ENCODE measurements at places on chromosomes 7 and 10. TPM values are rescaled to one million over a fixed set of nuclear protein-coding genes. Genes with fewer than 3 reads are reported as not detected.

- H3K4me1 ChIP-seq = peaks cover 38% of the 10 kb centered on the region
- H3K27me3 ChIP-seq = no peaks in the 10 kb centered on the region
- no peak for DNase-seq
- H3K4me3 ChIP-seq = peak overlapping the region; percentile 74
- H3K27ac ChIP-seq = peak overlapping the region; percentile 81
Measured at GRCh38 chr10:5888351-5888750, 1.3 kb downstream of the ANKRD16 start.

DNA sequence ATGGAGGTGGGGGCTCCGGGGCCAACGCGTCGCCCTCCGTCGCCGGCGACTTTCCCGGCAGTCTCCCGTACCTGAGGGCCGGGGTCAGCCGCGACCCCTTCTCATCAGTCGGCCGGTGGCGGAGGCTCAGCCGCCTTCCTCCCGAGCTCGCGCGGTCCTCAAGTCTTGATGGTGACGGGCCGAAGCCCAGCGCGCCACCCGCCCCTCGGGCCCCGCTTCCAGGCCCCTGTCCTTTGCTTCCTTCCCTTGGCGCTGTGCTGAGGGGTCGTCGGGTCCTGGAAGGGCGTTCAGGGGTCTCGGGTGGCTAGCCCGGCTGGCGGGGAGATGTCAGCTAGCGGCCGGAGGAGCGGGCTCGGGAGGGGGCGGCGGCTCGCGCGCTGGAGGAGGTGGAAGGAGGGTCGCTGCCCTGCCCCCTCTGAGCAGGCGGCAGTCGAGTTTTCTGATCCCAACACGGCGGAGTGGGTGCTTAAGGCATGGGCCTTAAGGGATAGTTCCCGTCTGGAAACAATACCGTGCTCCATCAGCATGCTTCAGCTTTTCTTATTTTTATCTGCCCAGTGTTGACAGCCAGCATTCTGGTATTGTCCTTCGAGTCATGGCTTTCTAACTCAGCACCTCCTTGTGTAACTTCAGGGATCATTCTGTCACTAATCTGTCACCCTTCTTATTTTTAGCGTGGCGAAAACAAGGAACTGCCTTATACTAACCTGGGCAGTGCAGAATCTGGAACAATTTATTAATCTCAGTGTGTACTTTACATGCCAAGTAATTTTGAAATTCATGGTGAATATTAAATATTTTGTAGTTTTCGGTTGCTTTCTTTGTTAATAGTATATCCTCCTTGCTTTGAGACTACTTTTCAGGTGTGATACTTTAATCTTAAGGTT lies 748 bp downstream of the PHTF2 start:
- peak; percentile 57 for DNase-seq
- H3K4me1 ChIP-seq = peaks cover 59% of the 10 kb centered on the region
- H3K36me3 ChIP-seq = peaks cover 1% of the 10 kb centered on the region
- peak overlapping the region; percentile 96 for H3K4me3 ChIP-seq
- peak overlapping the region; percentile 83 for H3K27ac ChIP-seq

DNA sequence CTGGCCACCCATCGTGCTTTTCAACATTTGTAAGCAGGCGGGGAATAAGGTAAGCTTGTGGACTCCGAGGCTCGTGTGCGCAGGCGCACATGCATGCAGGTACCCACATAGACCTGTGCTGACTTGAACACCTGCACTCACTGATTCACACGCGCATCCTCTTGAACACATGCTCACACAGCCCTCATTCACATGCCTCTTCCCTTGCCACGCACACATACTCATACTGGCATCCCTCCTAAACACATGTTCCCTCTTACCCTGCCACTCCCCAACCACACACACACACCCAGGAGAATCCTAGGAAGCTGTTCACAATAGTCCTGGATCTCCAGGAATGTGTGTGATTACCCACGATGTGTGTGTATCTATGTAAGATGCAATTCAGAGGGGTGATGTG lies 44.1 kb upstream of the LBX1 start:
- DNase-seq = no peak
- no peaks in the 10 kb centered on the region for H3K4me1 ChIP-seq
- no peak overlapping the region for H3K27ac ChIP-seq
- no peaks in the 10 kb centered on the region for H3K36me3 ChIP-seq
- no peak overlapping the region for H3K4me3 ChIP-seq
- peaks cover 6% of the 10 kb centered on the region for H3K27me3 ChIP-seq

DNA sequence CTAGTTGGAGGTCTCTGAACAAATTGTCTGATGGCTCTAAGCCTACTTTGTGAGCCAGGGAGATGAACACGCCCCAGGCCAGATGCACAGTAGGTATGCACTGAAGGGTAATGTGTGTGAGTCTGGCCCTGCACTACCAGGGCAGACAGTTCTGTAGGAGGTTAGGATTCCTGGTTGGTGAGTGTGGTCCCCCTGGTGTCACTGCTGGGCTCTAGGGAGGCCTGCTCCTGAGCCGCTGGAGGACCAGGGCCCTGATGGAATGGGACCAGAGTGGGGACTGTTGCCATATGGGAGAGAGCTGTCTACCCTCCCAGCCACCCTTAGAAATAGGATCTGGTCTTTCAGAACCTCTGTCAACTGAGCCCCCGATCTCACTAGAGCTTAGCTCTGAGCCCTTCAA lies 42.0 kb downstream of the CDH23 start:
- H3K27ac ChIP-seq = no peak overlapping the region
- H3K36me3 ChIP-seq = no peaks in the 10 kb centered on the region
- no peak for DNase-seq
- H3K4me3 ChIP-seq = no peak overlapping the region
- no peaks in the 10 kb centered on the region for H3K4me1 ChIP-seq
- no peaks in the 10 kb centered on the region for H3K27me3 ChIP-seq

GRCh38 chr10:103204353-103205255 lies 11.5 kb upstream of the NT5C2 start:
- no peak overlapping the region for H3K4me3 ChIP-seq
- H3K27me3 ChIP-seq = no peaks in the 10 kb centered on the region
- DNase-seq = no peak
- no peaks in the 10 kb centered on the region for H3K4me1 ChIP-seq
- no peaks in the 10 kb centered on the region for H3K36me3 ChIP-seq

DNA sequence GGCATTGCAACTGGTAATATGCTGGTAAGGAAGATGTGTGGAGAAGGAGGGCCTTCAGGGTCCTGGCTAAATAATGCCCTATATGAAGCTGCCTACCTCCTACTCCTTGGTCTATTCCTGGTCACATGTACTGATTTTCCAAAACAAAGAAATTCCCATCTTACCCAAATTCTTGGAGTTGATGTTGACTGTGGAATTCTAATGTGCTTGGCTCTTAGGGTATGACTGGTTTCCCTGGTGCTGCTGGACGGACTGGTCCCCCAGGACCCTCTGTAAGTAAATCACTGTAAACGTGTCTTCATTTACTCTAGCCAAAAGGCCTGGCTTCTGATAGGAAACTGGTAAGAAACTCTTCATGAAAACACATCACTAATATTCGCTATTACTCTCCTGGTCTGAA lies 27.0 kb downstream of the COL1A2 start:
- no peaks in the 10 kb centered on the region for H3K4me1 ChIP-seq
- DNase-seq = no peak
- H3K4me3 ChIP-seq = no peak overlapping the region
- H3K27ac ChIP-seq = no peak overlapping the region

- no peak for DNase-seq
- H3K4me3 ChIP-seq = no peak overlapping the region
- H3K36me3 ChIP-seq = no peaks in the 10 kb centered on the region
- H3K27ac ChIP-seq = no peak overlapping the region
- H3K27me3 ChIP-seq = no peaks in the 10 kb centered on the region
Measured at GRCh38 chr7:126715076-126715475, 537.7 kb downstream of the GRM8 start.

GRCh38 chr7:133575726-133576440 lies 323.0 kb downstream of the EXOC4 start:
- no peaks in the 10 kb centered on the region for H3K4me1 ChIP-seq
- no peaks in the 10 kb centered on the region for H3K36me3 ChIP-seq
- no peak overlapping the region for H3K4me3 ChIP-seq
- no peak overlapping the region for H3K27ac ChIP-seq
- DNase-seq = no peak

DNA sequence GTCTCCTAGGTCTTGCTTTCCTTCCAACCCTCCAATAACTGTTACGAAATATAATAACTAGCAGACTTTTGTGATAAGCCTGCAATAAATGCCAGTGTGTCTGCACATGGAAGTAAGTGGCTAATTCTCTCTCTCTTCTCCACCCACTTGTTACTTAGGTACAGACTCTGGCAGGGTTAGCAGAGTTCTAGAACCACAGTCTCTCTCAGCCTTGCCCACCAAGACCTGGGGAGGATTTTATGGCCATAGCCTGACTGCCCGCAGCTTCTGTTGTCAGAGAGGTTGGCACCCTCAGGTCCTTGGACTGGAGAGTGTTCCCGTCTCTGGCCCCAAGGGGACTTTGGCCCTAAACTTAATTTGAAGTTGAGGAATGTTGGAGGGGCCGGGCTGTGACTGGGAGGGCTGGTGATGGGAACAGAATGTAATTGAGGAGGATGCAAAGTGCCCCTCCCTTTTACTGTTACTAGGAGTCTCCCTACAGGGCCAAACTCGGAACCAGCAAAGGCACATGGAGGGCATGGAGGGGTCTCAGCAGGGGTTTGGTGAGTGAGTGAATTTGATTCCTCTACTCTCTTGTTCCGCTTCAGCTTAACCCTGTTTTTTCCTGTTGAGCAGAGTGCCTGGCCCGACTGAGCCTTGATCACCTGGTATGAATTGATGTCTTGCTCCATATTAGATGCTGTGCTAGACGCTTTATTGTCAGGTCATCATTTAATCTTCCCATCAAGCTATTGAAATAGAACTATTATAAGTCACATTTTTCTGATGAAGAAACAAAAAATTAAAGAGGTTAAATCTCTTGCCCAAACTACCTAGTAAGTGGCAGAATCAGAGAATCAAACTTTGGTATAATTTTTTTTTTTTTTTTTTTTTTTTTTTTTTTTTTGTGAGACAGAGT lies 37.0 kb upstream of the LCOR start:
- no peaks in the 10 kb centered on the region for H3K4me1 ChIP-seq
- no peak overlapping the region for H3K27ac ChIP-seq
- no peaks in the 10 kb centered on the region for H3K36me3 ChIP-seq
- H3K27me3 ChIP-seq = no peaks in the 10 kb centered on the region

DNA sequence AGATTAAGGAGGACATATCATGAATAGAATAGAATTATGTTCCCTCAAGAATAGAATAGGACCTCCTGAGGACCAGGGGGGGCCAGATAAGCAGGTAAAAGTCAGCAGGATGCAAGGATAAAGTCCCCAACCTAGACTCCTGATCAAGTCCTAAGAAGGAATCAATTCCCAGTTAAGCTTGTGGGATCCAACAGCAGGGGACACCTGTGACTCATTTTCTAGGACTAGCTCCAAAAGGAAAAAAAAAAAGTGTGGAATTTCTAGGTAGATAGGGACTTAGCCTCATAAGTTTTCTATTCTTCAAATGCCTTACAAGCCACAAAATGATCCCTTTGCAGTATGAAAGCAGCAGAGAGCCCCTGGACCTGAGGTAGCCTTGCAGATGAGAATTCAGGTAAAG lies 336.2 kb downstream of the WDR11 start:
- no peak for DNase-seq
- H3K36me3 ChIP-seq = no peaks in the 10 kb centered on the region
- H3K4me1 ChIP-seq = no peaks in the 10 kb centered on the region
- H3K4me3 ChIP-seq = no peak overlapping the region
- no peaks in the 10 kb centered on the region for H3K27me3 ChIP-seq

- H3K27ac ChIP-seq = no peak overlapping the region
- no peaks in the 10 kb centered on the region for H3K27me3 ChIP-seq
- no peak overlapping the region for H3K4me3 ChIP-seq
- H3K4me1 ChIP-seq = no peaks in the 10 kb centered on the region
- DNase-seq = no peak
Measured at GRCh38 chr10:119669975-119670640, 18.9 kb downstream of the BAG3 start.

DNA sequence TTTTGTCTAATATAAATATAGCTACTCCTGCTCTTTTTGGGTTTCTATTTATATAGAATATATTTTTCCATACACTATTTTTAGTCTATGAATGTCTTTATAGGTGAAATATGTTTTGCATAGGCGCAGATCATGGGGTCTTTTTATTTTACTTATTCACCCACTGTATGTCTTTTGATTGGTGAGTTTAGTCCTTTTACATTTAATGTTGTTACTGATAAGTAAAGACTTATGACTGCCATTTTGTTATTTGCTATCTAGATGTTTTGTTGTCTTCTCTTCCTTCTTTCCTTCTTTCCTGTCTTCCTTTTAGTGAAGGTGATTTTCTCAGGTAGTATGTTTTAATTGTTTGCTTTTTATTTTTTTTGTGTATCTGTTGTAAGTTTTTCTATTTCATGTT lies 276.8 kb upstream of the CNTNAP2 start:
- no peak for DNase-seq
- H3K36me3 ChIP-seq = no peaks in the 10 kb centered on the region
- no peaks in the 10 kb centered on the region for H3K27me3 ChIP-seq
- H3K4me1 ChIP-seq = no peaks in the 10 kb centered on the region
- H3K27ac ChIP-seq = no peak overlapping the region

DNA sequence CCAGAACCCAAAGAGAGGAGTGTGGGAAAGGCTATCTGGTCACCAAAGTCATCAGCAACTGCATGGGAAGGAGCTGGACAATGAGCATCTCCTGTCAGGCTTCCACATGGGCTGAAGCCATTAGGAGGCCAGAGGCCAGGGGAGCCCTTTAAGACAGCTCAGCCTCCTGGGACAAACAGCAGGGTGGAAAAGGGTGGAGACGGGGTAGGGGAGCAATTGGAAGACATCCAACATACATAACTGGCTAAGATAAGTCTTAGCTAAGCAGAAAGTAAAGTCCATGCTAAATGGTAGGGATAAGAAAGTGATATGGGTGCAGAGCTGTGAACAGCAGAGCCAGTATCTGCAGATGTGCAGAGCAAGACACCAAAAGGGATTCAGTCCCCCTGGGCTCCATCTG lies 1.5 kb upstream of the OAT start:
- H3K27me3 ChIP-seq = peaks cover 6% of the 10 kb centered on the region
- DNase-seq = no peak
- H3K27ac ChIP-seq = no peak overlapping the region
- H3K4me3 ChIP-seq = no peak overlapping the region
- no peaks in the 10 kb centered on the region for H3K36me3 ChIP-seq

The LIPN gene
- total RNA-seq = 0.44 TPM

The GNB2 gene
- total RNA-seq = 160 TPM

The AS3MT gene
- 0.37 TPM for total RNA-seq

The PILRB gene
- 88.0 TPM for total RNA-seq

The ITGB8 gene
- 2.1 TPM for total RNA-seq

Data from CD4-positive, CD25-positive, alpha-beta regulatory T cell (primary cell).